ENCODE measurements at places on chromosomes 12 and 14.
A peak's percentile ranks its signal among the peaks of the same experiment; 100 is the strongest.

GRCh38 chr12:3123729-3124128 is 46.5 kb downstream of the TSPAN9 start:
- no peak overlapping the region for H3K4me3 ChIP-seq
- peaks cover 10% of the 10 kb centered on the region for H3K4me1 ChIP-seq
- ATAC-seq, result no peak
- H3K27ac ChIP-seq, result no peak overlapping the region
- H3K27me3 ChIP-seq, result no peaks in the 10 kb centered on the region
- H3K36me3 ChIP-seq, result peaks cover 4% of the 10 kb centered on the region

GRCh38 chr12:77220586-77220985 is 155.2 kb upstream of the E2F7 start:
- no peaks in the 10 kb centered on the region for H3K27me3 ChIP-seq
- H3K27ac ChIP-seq, result no peak overlapping the region
- H3K4me1 ChIP-seq, result no peaks in the 10 kb centered on the region
- ATAC-seq, result no peak
- H3K36me3 ChIP-seq, result no peaks in the 10 kb centered on the region

DNA sequence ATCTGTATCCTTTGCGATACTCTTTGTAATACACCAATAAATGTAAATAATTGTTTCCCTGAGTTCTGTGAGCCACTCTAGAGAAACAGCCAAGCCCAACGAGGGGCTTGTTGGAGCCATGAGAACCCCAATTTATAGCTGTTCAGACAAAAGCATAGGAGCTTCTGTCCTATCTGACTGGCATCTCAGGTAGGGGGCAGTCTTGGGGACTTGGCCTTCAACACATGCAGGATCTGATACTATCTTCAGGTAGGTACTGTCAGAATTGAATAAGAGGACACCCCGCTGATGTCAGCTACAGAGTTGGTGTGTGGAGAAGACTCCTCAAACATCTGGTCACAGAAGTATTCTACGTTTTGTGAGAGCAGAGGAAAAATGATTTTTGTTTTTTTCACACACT is 25.3 kb downstream of the TXNDC16 start:
- H3K4me3 ChIP-seq, result no peak overlapping the region
- no peaks in the 10 kb centered on the region for H3K4me1 ChIP-seq
- no peak for ATAC-seq
- H3K27ac ChIP-seq, result no peak overlapping the region

DNA sequence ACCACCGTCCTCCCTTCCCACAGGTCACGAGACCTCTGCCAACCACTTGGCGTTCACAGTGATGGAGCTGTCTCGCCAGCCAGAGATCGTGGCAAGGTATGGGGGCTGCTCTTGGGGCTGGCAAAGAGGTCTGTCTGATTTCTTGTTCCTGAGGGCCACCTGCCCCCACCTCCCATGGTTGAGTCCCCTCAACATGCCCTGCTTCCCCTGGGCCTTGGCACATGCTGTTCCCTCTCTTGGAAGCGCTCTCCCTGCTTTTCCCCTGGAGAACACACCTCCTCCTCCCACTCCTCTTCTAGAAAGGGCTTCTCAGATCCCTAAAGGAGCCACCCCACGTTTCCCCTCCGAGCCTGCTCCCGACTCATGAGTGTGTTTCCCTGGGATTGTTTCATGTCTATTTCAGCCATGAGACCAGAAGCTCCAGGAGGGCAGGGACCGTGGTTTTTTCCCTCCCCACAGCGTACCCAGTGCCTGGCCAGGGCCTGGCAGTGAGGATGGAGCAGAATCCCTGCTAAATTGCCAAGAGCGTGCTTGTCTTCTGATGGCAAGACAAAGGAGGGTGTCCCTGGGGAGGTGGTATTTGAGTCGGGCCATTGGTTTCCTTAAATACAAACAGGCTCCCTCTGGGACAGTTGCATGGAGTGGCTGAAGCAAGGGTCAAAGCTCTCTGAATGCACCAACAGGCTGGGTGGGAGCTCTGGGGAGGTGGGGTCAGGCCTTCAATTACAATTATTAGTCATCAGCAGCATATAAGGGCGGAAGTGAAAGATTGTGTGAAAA is 34.1 kb downstream of the CYP46A1 start:
- no peak overlapping the region for H3K27ac ChIP-seq
- H3K4me1 ChIP-seq, result no peaks in the 10 kb centered on the region
- no peak for ATAC-seq
- no peaks in the 10 kb centered on the region for H3K36me3 ChIP-seq
- no peak overlapping the region for H3K4me3 ChIP-seq

DNA sequence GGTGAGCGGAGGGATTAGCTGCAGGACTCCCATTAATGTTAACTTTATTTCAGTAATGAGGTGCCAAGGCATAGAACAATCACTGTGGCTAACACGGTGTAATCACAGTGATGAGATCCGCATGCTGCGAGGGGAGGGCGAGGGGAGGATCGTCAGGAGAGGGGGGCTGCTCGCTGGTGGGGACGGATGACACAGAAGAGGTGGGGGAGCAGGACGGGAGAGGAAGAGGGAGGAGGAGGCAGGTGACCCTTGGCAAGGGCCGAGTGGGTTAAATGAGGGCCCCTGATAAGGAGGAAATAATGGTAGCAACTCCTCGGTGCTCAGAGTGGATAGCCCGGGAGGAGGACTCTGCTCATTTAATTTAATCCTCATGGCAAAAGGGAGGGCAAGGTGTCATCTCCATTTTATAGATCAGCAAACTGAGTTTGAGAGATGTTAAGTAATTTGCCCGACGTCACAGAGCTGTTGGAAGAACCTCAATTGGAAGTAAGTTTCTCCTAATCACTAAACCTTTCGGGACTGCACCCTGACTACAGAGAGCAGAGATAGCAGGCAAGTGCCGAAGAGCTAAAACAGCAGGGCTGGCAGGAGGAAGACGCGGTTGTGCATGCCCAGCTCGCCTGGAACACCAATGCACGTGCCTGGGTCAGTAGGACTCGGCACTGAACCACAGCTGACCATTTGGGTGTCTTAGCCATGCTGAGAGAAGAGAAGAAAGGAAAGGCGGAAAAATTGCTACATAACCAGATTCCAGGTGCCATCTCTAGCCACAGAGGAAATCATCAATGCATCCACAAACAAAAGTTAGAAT is 43.0 kb downstream of the SPRING1 start:
- no peak for ATAC-seq
- no peaks in the 10 kb centered on the region for H3K36me3 ChIP-seq
- H3K4me1 ChIP-seq, result peaks cover 14% of the 10 kb centered on the region
- H3K4me3 ChIP-seq, result no peak overlapping the region

- H3K4me1 ChIP-seq, result peaks cover 5% of the 10 kb centered on the region
- H3K27ac ChIP-seq, result no peak overlapping the region
- no peaks in the 10 kb centered on the region for H3K27me3 ChIP-seq
- no peak for ATAC-seq
Observed at GRCh38 chr14:33450416-33450815, 500.5 kb downstream of the EGLN3 start.

- H3K4me3 ChIP-seq, result no peak overlapping the region
- H3K27ac ChIP-seq, result no peak overlapping the region
- H3K4me1 ChIP-seq, result peaks cover 4% of the 10 kb centered on the region
Observed at GRCh38 chr12:26701604-26702215, 131.3 kb downstream of the ITPR2 start.

GRCh38 chr12:34377243-34378035 is 355.1 kb downstream of the ALG10 start:
- no peak for ATAC-seq
- H3K4me1 ChIP-seq, result no peaks in the 10 kb centered on the region
- no peaks in the 10 kb centered on the region for H3K36me3 ChIP-seq
- no peak overlapping the region for H3K4me3 ChIP-seq
- H3K27me3 ChIP-seq, result peaks cover 65% of the 10 kb centered on the region

DNA sequence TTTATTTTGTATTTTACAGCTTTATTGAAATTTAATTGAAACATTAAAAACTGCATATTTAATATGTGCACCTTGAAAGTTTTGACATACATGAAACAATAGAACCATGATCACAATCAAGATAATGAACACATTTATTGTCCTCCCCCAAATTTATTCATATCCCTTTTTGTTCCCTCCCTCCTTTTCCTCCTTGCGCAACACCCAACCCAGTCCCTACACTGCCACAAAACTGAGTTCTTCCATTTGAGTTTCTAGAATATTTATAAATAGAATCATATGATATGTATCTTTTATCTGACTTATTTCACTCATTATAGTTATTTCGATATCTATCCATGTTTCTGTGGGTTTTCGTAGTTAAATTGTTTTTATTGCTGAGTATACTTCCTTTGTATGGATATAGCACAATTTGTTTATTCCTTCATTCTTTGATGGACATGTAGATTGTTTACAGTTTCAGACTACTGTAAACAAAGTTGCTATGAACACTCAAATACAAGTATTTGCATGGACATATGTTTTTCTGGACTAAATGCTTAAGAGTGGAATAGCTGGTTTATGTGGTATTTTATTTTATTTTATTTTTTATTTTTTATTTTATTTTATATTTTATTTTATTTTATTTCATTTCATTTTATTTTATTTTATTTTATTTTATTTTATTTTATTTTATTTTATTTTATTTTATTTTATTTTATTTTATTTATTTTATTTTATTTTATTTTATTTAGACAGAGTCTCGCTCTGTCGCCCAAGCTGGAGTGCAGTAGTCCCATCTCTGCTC is 359.1 kb downstream of the SLC6A15 start:
- no peaks in the 10 kb centered on the region for H3K27me3 ChIP-seq
- H3K36me3 ChIP-seq, result no peaks in the 10 kb centered on the region
- no peak overlapping the region for H3K4me3 ChIP-seq
- H3K4me1 ChIP-seq, result no peaks in the 10 kb centered on the region

- no peak overlapping the region for H3K4me3 ChIP-seq
- no peaks in the 10 kb centered on the region for H3K27me3 ChIP-seq
- no peaks in the 10 kb centered on the region for H3K4me1 ChIP-seq
Observed at GRCh38 chr12:128458301-128458974, 191.5 kb downstream of the TMEM132C start.

DNA sequence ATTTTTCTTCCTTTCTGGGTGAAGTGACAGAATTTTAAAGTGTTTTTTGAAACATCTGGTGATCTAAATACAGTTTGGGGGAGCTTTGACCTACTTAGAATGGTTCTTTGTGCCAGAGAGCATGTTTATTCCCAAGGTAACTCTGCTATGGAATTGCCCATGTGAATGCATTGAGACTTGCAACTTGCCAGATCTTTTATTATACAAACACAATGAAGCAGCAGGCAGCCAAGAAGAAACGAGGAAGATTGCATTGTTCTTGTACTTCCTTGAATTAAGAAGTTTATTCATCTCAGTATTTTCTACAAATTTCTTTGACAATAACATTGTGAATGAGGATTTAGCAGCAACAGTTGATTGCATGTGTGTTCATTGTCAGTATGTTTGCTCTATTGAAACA is 55.5 kb downstream of the FGD4 start:
- peak overlapping the region; percentile 66 for H3K27ac ChIP-seq
- H3K36me3 ChIP-seq, result no peaks in the 10 kb centered on the region

DNA sequence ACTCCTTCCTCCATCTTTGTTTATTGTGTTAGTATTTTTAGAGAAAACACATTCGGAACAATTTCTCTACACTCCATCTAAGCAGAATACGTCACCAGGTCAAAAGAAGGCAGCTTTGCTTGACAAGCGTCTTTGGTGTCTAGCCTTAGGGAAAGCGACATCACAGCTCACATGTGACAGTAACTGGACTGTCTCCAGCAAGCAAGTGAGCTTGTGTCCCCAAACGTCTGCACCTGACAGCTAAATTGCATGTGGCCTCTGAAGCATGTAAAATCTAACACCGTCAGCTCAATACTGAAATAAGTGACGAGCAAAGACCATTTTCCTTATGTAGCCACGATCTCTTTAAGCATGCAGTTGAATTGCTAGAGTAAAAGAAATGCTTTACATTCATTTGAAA is 509.8 kb downstream of the GLT1D1 start:
- no peak overlapping the region for H3K27ac ChIP-seq
- no peak for ATAC-seq
- H3K36me3 ChIP-seq, result no peaks in the 10 kb centered on the region
- H3K4me3 ChIP-seq, result no peak overlapping the region

DNA sequence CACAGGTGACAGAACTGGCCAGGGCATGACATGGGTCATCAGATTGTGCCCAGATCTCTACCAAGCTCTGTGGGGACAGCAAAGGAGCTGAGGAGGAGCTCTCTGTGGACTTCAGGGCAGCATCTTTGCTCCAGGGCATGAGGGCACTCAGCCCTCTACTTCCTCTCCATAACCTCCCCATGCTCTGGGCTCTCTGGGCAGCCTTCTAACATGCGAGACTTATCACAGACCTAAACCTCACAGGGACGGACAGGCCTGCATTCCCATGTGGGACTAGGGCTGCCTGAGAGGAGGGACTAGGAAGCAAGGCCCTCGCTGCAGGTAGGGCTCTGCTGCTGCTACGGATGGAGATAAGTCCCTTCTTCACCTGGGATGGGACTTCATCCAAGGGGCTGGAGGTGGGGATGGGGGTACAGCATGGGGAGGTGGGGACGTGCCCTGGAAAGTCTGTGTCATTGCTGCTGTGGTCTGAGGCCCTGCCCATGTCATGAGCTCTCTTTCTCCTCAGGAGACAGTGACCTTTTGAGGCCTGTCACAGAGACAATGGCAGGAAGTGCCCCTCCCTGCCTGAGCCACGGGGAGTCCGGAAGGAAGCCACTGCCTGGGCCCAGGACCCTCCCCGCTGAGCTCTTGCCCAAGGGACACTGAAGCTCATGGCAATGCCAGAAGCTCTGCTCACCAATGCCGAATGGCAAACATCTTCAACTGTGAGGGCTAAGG is 44.1 kb downstream of the PITPNM2 start:
- ATAC-seq, result peak; percentile 24
- H3K4me1 ChIP-seq, result peaks cover 18% of the 10 kb centered on the region
- no peak overlapping the region for H3K4me3 ChIP-seq
- H3K27ac ChIP-seq, result peak overlapping the region; percentile 54

GRCh38 chr12:11859705-11860425 is 210.4 kb downstream of the ETV6 start:
- ATAC-seq, result no peak
- peak overlapping the region; percentile 81 for H3K27ac ChIP-seq
- H3K4me3 ChIP-seq, result no peak overlapping the region
- H3K4me1 ChIP-seq, result peaks cover 69% of the 10 kb centered on the region
- no peaks in the 10 kb centered on the region for H3K36me3 ChIP-seq
- H3K27me3 ChIP-seq, result no peaks in the 10 kb centered on the region

DNA sequence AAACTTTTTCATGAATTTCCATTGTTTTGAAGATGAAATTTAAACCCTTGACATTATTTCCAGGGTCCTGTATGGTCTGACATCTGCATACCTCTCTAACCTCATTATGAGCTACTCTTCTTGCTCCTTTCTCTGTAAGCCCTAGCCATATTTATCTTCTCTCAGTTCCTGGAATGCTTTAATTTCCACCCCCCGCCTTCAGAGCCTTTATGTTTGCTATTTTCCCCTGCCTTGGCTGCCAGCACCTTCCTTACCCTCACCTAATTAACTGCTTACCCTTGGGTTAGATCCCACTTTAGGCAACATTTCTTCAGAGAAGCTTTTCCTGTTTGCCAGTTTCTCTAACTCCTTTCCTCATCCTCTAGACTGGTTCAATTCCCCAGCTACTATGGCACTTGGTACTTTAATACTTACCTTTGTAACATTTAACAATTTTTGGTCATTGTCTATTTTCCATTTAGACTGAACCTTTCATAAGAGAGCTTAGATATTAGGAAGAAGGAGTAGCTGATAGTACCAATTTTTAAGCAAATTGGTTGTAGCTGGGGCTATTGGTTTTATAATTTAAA is 6.0 kb downstream of the STYX start:
- H3K4me1 ChIP-seq, result peaks cover 32% of the 10 kb centered on the region
- no peaks in the 10 kb centered on the region for H3K27me3 ChIP-seq
- no peak for ATAC-seq
- H3K27ac ChIP-seq, result no peak overlapping the region
- no peaks in the 10 kb centered on the region for H3K36me3 ChIP-seq

GRCh38 chr12:6608592-6609281 is 1.6 kb upstream of the CHD4 start:
- no peaks in the 10 kb centered on the region for H3K27me3 ChIP-seq
- peaks cover 17% of the 10 kb centered on the region for H3K4me1 ChIP-seq
- peak overlapping the region; percentile 100 for H3K27ac ChIP-seq

Data from gastroesophageal sphincter (tissue), 4 donors.